Mucosa of gallbladder (tissue), 1 donor: ENCODE measurements at places on chromosomes 11 and 22. TPM values are rescaled to one million over a fixed set of nuclear protein-coding genes. Genes with fewer than 3 reads are reported as not detected.

- DNase-seq, result peak; percentile 84
These were observed 25.0 kb downstream of the MTMR3 start for GRCh38 chr22:29907753-29908515.

- no peak for DNase-seq
These were observed 11.5 kb downstream of the PTPRJ start for GRCh38 chr11:47991894-47992293.

GRCh38 chr11:95991101-95991500, 67.2 kb upstream of the MTMR2 start:
- DNase-seq, result no peak

- DNase-seq, result no peak
These were observed at the start of gene MGAT3 for GRCh38 chr22:39456522-39457197. TSS of gene MGAT3 (plus strand) at chr22:39457012. CDS start at chr22:39487348, 30,336 bp downstream.

DNA sequence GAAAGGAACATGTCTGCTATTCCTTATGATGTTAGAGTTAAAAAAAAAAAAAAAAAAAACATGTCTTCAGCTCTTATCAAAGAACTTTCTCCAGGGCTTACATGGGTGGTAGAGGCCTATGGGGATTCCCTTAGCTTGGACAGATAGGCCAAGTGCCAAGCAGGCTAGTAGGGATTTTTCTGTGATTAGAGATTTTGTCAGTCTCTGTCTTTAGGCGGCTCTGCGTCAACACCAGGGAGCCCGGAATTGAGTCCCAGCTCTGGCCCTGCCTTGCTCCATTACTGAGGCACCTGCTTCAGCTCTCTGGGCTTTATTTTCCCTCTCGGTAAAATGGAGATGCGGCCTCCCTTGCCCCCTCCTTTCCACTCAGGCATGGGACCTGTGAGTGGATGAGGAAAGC, 13.1 kb downstream of the CRY2 start:
- no peak for DNase-seq

GRCh38 chr11:62484352-62484751, 62.3 kb downstream of the AHNAK start:
- no peak for DNase-seq

DNA sequence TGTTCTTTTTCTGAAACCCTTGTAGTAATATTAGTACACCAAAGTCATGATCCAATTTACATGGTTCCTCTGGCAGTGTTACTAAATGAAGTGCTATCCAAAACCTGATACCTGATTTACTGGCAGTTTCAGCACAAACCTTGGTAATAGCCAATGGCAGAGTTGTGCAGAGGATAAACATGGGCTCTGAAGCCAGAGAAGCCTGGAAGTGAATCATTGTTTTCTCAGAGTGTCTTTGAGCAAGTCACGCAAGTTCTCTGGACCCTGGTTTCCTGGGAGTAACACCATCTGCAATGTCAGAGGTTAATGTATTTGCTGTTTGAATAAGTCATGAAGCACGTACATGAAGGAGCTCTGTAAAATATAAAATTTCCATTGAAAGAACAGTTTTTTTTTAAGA, 222.3 kb upstream of the NARS2 start:
- no peak for DNase-seq

RTN4RL2 gene
- total RNA-seq, result 19.2 TPM

PANX2 gene
- 0.95 TPM for total RNA-seq

SYVN1 gene
- total RNA-seq, result 84.4 TPM
